ENCODE measurements at places on chromosomes 1 and 21. TPM values are rescaled to one million over a fixed set of nuclear protein-coding genes. Genes with fewer than 3 reads are reported as not detected.

UMODL1 gene
- 0.73 TPM for total RNA-seq

GUCA2A gene
- not detected for total RNA-seq

MROH9 gene
- total RNA-seq, result not detected

ITLN2 gene
- total RNA-seq, result 2.7 TPM

DRAXIN gene
- total RNA-seq, result 60.1 TPM

PPIAL4G gene
- total RNA-seq, result not detected

KIF14 gene
- 16.3 TPM for total RNA-seq

OR2T35 gene
- total RNA-seq, result not detected

CAPN2 gene
- total RNA-seq, result 46.8 TPM

RBM8A gene
- total RNA-seq, result 181 TPM

SLC9C2 gene
- total RNA-seq, result not detected

RPS8 gene
- total RNA-seq, result 3,561 TPM

PBX1 gene
- 92.6 TPM for total RNA-seq

SLC35F3 gene
- total RNA-seq, result 4.6 TPM

USH2A gene
- 0.37 TPM for total RNA-seq

SLC5A3 gene
- 7.2 TPM for total RNA-seq

ANKRD35 gene
- 0.22 TPM for total RNA-seq

SPATA17 gene
- total RNA-seq, result 0.30 TPM

PKP1 gene
- not detected for total RNA-seq

SPRR3 gene
- not detected for total RNA-seq

SIM2 gene
- 0.11 TPM for total RNA-seq

OR2L13 gene
- not detected for total RNA-seq

RGS5 gene
- 4.2 TPM for total RNA-seq

All from H7 (cell line).